M059J (cell line): ENCODE measurements at places on chromosomes 6 and 20. TPM values are rescaled to one million over a fixed set of nuclear protein-coding genes. Genes with fewer than 3 reads are reported as not detected.

The TRIM15 gene
- total RNA-seq = not detected in 2 replicates

The PROKR2 gene
- total RNA-seq = not detected in 2 replicates

The CST5 gene
- not detected in 2 replicates for total RNA-seq

The ZSCAN23 gene
- 8.2 and 16.2 TPM in 2 replicates for total RNA-seq

The TMEM200A gene
- total RNA-seq = 33.1 and 38.3 TPM in 2 replicates

The VWA7 gene
- total RNA-seq = 0.94 and 1.8 TPM in 2 replicates

The SLC4A11 gene
- total RNA-seq = 0.54 and 1.2 TPM in 2 replicates

The SLC17A3 gene
- not detected in 2 replicates for total RNA-seq

The STMND1 gene
- not detected in 2 replicates for total RNA-seq

DNA sequence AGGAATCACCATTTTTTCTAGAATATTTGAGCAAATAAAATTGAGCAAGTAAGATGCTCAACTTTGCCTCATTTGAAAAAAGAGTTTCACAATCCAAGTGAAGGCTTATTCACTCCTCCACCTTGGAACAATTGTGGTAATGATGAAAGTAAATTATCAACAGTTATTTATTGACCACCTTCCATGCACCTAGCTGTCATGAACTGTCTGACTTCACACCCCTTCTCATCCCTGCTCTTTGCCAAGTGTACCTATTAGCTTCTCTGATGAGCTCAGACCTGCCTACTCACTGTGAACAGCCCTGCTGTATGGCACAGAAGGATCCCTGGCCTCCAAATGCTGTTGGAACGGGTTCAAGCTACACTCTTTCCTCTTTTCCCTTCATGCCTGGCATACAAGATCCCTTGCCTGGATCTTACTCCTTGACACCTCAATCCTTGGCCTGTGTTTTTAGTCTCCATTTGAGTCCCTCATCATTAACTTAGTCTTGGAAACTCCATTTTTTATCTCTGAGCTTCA, 99.0 kb upstream of the PREP start:
- no peak for DNase-seq

DNA sequence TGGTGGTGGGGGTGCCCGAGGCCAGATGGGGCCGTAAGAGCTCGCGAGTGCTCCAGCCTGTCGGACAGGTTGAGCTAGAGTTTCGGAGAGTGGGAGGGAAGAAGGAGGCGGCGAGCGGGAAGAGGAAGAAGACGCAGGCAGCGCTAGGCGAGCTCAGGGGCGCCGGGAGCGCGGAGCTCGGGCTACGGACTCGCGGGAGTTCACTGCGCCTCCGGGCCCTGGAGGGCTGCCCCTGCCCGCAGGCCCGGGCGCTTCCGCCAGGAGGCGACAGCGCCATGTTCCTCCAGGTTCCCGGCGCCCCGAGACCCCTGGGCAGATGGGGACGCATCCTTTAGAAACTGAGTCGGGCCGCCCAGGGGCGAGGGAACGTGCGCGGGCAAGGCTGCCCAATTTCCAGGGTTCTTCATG, 984 bp downstream of the TFAP2C start:
- peak; percentile 78 for DNase-seq

DNA sequence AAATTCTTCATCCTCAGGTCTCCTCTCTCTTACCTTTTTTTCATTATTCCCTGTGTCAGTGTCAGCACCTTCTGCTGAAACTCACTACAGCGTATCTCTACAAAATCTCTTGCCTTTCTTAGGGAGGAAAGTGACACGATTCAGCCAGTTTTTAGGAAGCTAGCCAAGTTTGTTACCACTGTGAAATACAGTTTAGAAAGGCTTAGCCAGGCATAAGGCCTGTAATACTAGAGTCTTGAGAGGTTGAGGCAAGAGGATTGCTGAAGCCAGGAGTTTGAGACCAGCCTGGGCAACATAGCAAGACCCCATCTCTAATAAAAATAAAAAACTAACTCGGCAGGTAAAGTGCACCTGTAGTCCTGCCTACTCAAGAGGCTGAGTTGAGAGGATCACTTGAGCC, 16.7 kb downstream of the TAB2 start:
- DNase-seq = peak; percentile 89

DNA sequence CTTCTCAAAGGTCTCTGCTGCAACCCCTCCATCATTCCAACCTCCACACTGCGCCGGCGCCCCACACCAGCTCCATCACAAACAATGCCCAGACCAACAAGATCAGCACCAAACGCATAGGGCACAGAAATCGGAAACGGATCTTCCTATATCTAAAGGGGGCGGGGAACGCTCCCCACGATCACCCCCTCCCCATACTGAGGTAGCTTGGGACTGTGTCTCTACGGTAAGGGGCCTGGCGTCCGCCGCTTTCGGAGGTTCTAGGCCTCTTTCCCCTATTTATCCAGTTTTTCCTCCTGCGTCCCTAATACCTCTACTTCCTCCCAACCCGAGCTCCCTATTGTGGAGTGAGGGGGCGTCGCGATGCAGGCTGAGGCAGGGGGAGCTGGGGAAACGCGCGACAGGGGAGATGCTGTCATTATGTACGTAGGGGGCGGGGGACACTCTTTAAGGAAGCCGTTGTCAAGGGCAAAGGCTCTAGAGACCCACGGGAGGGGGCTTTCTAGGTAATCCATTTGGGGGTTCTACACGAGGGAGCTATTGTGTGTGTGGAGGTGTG, 909 bp downstream of the DNAAF9 start:
- no peak for DNase-seq

GRCh38 chr6:43771858-43772680, 2.1 kb downstream of the VEGFA start:
- DNase-seq = peak; percentile 54

- peak; percentile 20 for DNase-seq
These were observed 29.4 kb downstream of the TNXB start for GRCh38 chr6:32079566-32080290.

GRCh38 chr6:135664527-135664926, 167.0 kb upstream of the AHI1 start:
- no peak for DNase-seq

GRCh38 chr6:113750151-113750855, 106.8 kb upstream of the MARCKS start:
- no peak for DNase-seq

GRCh38 chr6:161073930-161074329, 82.4 kb downstream of the MAP3K4 start:
- no peak for DNase-seq

DNA sequence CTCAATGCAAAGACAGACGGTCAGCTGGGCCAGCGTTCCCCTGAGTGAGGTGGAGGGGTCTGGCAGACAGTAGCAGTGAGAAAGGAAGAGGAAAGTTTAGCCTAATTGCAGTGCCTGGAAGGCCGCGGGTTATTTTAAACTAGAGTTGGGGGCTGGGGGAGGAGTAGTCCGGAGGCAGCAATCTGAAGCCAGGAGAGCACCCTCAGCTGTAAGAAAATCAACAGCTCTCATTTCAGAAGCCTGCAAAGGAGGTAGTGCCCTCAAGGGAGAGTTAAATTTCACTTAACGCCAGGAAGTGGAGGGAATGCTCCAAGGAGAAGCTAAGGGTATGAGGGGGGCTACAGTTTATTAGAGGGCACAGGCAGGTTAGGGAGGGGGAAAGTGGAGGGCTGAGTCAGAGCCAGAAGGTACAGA, 26.9 kb downstream of the RING1 start:
- no peak for DNase-seq

GRCh38 chr6:157911786-157912185, 69.9 kb upstream of the SYNJ2 start:
- no peak for DNase-seq
